Mesenteric fat pad (tissue), 1 donor: ENCODE measurements at places on chromosomes 2 and 18. TPM values are rescaled to one million over a fixed set of nuclear protein-coding genes. Genes with fewer than 3 reads are reported as not detected.

- no peak for DNase-seq
Observed at GRCh38 chr2:207903236-207903635, 122.1 kb downstream of the PLEKHM3 start.

GRCh38 chr18:11146947-11147345, 2.4 kb downstream of the PIEZO2 start:
- no peak for DNase-seq

- no peak for DNase-seq
Observed at GRCh38 chr2:114754907-114755563, 312.6 kb downstream of the DPP10 start.

- DNase-seq: no peak
Observed at GRCh38 chr18:63736876-63737275, 34.1 kb downstream of the SERPINB11 start.

DNA sequence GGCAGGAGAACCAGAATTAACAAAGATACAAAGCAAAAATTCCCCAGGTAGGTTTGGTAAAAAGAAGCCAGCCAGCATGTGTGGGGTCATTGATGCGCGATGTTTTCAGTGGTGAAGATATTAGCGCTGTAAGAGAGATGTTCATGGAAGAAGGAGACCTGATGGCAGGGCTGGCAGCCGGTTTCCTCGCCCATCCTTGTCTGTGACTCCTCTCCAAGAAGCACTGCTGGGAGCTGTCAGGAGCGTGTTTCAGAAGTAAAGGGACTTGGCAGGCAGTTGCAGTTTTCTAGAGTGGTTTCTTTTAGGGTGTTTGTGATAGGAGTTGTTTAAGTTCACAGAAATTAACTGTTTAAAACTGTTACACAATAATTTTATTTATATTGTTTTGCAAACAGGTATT, 24.6 kb downstream of the TAF1B start:
- DNase-seq: no peak

- no peak for DNase-seq
Observed at GRCh38 chr2:144548088-144548487, 28.2 kb upstream of the ZEB2 start.

DNA sequence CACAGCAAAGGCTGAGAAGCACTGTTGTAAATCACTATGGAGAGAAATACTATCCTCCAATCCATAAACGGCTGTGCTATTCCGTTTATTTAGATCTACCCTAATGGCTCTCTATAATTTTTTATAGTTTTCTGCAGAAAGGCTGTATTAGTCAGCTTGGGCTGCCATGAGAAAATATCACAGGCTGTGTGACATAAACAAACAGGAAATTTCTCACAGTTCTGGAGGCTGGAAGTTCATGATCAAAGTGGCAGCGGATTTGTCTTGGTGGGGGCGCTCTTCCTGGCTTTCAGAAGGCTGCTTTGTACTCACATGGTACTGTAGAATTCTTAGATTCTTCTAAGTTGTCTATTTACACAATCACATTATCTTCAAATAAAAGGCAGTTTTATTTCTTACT, 44.1 kb downstream of the C1D start:
- no peak for DNase-seq

- DNase-seq: no peak
Observed at GRCh38 chr2:189024901-189025618, 50.9 kb downstream of the COL3A1 start.

GRCh38 chr18:26386002-26386401, 159.8 kb downstream of the TAF4B start:
- no peak for DNase-seq

- no peak for DNase-seq
Observed at GRCh38 chr2:37323781-37324535, 675 bp downstream of the PRKD3 start.

DNA sequence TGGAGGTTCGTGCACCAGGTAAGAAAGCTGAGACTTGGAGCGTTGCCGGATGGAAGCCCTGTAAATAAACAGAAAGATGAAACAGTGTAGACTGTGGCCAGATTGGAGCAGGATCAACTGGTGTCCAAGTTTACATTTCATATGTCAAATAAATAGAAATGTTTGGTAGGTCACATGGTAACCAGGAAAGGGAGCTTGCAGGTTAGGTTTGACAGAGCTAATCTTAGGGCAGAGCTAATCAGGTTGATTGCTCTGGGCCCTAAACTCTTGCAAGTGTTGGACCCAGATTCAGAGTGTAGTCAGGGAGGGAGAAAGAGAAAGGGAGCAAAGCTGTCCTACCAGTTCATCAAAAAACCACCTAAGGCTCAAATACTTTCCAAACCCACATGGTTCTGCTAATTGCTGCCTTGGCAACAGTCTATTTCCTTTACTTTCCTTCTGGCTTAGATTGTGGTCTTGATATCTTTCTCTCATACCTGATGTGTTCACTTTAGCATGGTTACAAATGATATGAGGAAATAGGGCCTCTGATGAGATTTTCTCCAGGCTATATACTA, 63.2 kb downstream of the G6PC2 start:
- no peak for DNase-seq

- no peak for DNase-seq
Observed at GRCh38 chr2:189899101-189899500, 114.9 kb downstream of the PMS1 start.

GRCh38 chr18:39586741-39587140, 2021.1 kb upstream of the CELF4 start:
- DNase-seq: no peak

DNA sequence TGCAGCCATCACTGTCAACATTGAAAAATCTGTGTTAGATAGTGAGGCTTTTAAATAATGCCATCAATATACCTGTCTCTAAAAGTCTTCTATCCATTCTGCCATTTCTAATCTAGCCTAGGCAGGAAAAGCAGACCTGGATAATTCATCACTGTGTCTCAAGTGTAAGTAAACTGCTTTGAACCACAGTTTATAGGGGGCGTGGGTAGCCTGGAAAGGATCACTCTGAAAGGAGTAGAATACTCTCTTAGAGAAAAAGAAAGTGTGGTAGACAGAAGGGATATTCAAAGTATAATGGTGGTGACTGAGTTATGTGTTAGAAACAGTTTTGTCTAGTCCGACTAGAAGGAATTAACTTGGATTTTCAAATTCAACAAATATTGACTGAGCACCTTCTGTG, 40.8 kb downstream of the CERS6 start:
- no peak for DNase-seq

DNA sequence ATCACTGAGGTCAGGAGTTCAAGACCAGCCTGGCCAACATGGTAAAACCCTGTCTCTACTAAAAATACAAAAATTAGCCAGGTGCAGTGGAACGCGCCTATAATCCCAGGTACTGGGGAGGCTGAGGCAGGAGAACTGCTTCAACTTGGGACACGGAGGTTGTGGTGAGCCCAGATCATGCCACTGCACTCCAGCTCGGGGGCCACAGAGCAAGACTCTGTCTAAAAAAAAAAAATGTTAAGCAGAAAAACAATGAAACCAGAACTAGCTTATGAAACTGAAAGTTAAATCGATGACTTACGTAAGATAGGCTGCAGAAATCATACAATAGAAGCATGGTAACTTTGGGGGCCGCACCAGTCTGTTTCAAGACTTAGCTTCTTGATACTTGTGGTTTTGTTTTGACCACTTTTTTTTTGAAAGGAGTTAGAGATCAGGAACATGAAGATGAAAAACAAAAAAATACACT, 6.2 kb upstream of the GPR155 start:
- DNase-seq: no peak

DNA sequence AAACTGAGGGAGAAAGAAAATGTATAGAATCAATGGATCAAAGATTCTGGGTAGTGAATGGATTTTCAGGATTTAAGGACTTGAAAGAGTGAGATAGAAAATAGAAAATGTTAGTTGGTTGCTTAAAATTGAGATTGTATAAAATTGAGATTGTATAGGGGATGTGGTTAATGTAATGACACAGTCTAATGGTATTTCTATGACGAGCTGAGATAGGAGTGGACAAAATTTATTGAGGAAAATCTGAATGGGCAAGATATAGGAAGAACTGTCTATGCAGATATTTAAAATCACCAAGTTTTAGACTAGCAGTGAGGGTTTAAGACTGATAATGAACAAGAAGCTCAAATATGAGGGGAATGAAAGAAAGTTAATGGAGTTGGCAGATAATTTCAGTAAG, 406.6 kb downstream of the NYAP2 start:
- DNase-seq: no peak

DNA sequence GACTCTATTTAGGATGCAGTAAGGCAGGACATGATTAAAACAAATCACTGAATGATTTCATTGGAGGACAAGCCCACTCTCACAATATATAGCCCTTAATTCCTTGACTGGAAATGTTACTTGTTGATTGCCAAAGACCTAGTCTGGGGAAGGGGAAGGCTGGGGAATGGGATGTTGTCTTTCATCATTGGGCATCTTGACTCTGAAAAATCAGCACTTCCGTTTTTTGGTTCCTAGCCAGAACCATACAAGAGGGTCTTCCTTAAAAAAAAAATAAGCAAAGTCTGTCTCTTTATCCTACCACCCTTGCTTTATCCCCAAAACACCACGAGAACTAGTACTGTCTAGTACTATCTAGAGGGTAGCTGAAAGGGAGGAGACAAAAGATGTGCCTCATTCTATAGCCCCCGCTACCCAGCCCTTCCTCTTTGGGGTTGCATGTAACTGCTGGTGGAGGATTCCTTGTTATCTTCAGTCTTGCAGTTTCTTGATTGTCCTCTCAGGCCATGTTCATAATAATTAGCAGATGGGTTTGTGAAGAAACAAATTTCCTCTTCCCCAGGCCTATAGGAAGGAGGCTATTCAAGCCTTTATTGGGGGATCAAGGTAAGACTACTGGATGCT, 55.8 kb downstream of the NEMP2 start:
- DNase-seq: no peak

DNA sequence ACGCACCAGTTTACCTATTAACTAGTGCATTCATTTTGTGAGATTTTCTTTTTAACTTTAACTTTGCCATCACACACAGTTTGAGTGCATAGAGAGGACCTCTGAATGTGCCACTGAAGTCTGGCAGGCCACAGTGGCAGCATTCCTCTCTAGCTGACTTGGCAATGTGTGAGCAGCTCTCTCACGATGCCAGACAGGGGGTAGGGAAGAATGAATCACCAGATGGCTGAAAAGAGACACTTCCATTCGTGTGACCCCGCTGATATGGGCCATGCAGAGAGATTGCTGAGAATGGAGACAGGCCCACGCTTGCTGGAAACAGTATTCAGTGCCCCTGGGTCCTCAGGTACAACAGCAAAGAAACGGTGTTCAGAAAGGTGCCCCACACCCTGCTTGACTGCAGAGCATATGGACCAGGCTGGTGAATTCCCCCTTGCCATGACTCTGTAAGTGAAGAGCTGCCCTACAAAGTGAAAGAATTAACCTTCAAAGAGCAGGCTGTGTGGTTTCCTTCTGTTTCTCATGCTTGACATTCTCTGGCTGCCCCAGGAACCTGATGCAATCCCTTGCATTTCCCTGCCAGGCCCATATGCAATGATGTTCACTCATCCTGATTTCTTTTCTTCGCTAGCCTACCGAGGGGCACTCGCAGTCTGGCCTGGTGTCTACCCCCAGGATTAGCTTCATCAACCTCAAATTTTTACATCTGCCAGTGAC, 236.1 kb downstream of the CDH20 start:
- no peak for DNase-seq

- no peak for DNase-seq
Observed at GRCh38 chr2:231908584-231908983, 17.6 kb downstream of the NPPC start.

GRCh38 chr2:200765995-200766660, 45.6 kb upstream of the BZW1 start:
- no peak for DNase-seq

GRCh38 chr2:70448041-70448440, 105.6 kb downstream of the TGFA start:
- DNase-seq: no peak

GRCh38 chr2:162559194-162559593, 215.3 kb downstream of the GCA start:
- DNase-seq: no peak

GRCh38 chr18:34049511-34049910, 175.2 kb downstream of the NOL4 start:
- DNase-seq: no peak

GRCh38 chr2:36626756-36627155, 28.8 kb upstream of the FEZ2 start:
- no peak for DNase-seq

- DNase-seq: no peak
Observed at GRCh38 chr2:78077633-78078032, 555.5 kb upstream of the LRRTM4 start.

Gene DNAJC5G
- not detected for total RNA-seq

Gene UGT1A5
- not detected for total RNA-seq

Gene GALNT5
- total RNA-seq: not detected

Gene DUSP19
- total RNA-seq: 0.67 TPM

Gene CNGA3
- 1.1 TPM for total RNA-seq

Gene ALPG
- total RNA-seq: not detected

Gene ABCB6
- 36.5 TPM for total RNA-seq

Gene KCNJ3
- not detected for total RNA-seq

Gene CIB4
- not detected for total RNA-seq

Gene OSBPL6
- 0.39 TPM for total RNA-seq

Gene TMEM17
- total RNA-seq: 1.4 TPM

Gene CCDC178
- total RNA-seq: 3.7 TPM

Gene SMCHD1
- total RNA-seq: 52.3 TPM

Gene FBLN7
- total RNA-seq: 5.3 TPM

Gene CXCR4
- total RNA-seq: 13.2 TPM
